ENCODE measurements at places on chromosomes 1 and 21.

DNA sequence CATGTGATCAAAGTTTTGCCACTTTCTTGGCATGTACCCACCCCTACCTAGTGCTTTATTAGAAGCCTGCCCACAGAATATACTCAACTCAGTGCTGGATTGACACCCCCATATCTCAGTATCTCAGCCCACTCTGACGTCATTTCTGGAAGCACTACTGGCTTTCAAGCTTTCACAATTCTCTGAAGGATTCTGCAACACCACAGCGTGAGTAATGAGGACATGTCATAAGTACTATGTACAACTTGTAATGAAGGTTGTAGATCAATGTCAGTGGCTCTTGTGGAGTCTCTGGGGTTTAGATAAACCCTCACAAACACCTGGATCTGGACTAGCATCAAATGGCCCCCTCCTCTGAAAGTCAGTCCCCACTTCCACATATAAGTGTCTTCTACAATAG, 57.2 kb downstream of the TNFSF4 start:
- DNase-seq: peak; percentile 18

DNA sequence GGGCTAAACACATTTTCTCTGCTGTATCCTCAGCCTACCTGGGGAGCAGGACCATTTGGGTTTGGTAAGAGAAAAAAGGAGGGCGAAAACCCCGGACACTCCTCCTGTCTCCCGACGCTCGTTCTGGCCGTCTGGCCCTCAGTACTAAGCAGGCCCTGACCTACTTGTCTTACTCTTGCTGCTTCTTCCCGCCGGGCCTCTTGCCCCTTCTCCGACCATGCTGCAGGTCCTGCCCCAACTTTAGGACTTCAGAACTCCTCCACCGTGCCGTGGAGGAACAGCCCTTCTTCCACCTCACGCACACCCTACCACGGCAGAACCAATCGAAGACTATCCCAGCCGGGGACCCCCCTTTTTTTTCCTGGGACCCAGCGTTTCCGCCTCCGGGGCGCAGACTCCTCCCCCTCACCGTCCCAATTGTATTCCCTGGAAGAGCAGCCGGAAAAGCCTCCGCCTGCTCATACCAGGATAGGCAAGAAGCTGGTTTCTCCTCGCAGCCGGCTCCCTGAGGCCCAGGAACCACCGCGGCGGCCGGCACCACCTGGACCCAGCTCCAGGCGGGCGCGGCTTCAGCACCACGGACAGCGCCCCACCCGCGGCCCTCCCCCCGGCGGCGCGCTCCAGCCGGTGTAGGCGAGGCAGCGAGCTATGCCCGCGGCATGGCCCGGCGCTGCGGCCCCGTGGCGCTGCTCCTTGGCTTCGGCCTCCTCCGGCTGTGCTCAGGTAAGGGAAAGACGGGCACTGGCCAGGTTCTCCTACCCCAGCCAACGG, at the start of gene CHRNB2:
Gene CHRNB2, plus strand, starts transcription at position 393 of the 771 bp plus-strand sequence. Its CDS starts 267 bp downstream, at position 660.
- DNase-seq: no peak

DNA sequence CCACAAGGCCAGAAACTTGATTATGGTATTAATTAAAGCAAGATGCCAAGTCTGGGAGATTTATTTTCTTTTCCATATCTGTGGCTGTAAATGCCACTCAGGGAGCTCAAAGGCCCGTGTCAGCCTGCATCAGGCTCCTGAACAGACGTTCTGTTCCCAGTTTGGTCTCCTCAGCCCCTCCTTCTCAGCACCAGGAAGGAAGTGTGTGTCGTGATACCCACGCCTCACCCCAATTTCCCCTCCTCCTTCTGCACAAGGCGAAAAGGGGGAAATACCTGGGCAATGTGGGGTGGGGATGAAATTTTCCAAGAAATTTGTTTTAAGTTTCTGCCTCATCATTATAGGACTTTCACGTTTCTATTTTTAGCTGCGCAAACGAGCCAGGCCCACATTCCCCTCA, 112.0 kb downstream of the SYF2 start:
- no peak for DNase-seq

DNA sequence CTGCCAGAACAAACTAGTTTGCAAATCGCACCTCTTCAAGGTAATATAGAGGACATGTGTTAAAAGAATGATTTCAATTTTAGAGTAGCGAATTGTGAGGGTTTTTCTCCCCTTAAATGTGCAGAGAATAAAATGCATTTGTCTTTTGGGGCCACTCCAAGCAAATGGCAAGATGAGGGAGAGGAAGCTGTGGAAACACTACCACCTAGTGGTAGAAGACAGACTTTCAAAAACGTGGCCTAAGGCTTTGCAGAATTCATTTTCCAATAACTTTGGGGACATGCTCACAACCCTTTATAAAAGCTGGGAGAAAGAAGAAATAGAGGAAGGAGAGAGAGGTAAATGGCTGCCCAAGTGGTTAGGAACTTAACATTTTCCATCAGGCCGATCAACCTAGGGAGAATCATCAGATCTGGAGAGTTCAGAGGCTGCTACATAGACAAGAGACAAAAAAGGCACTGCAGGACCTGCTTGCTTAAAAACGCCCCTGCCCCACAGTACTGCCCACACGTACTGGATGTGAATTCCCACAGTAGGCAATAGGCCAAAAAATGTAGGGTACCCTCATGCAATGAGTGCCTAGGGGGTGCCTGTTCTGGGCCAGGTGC, 15.7 kb upstream of the RCAN1 start:
- peak; percentile 36 for DNase-seq

GRCh38 chr1:210446479-210446878, 117.8 kb downstream of the HHAT start:
- no peak for DNase-seq

DNA sequence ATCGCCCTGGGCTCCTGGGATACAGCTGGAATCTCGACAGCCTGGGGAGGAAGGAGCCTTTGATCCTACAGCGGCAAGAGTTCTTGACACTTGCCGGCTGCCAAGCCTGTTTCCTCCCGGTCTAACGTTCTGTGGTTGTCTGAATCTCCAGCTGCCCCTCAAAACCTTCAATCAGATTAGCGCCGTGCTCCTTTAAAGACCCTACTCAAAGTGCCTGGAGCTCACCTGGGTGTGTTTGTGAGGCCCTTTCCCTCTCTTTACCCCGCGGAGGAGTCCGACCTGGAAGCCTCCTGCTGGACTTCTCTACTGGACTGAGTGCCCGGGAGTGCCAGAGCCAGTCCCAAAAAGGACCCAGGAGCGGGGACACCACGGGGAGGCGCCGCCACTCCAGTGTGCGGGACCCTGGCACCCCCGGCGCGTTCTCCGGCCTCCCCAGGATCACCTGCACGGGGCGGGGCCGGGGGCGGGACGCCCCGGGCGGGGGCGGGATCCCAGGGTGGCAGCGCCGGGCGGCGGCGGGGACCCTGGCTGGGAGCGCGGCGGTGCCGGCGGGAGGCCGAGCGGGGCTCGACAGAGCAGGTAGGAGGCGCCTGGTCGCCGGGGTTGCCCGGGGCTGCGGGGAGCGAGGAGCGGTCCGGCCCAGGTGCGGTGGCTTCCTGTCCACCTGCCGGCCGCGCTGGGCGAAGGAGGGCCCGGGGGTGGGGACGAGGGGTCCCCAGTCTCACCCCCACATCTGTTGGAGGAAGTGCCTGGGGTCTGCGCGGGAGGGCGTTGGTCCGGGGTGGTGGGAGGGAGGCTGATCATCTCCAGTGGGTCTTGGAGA, at the start of gene NCMAP:
Gene NCMAP, plus strand, starts transcription at position 497 of the 823 bp plus-strand sequence. CDS start 39,344 bp downstream, outside the sequence.
- DNase-seq: no peak

GRCh38 chr1:42837709-42838108, 8.7 kb upstream of the ZNF691 start:
- DNase-seq: no peak

DNA sequence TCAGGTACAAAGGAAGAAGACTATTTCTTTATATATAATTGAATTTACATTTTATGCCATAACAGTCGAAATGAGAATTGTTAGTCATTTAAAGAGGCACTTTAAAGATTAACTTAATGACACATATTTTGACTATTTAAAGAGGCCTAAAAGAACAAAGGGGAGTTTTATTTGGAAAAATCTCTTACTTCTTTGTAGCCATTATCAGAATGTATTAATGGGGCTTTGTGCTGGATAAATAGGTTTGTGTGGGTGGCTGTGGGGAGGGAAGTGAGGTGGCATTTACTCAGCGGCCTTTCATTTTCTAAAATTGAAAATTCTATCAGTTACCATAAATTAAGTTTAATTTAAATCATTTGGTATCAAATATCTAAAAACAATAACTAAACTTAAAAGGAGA, 462.2 kb upstream of the CXADR start:
- no peak for DNase-seq

- peak; percentile 29 for DNase-seq
These were observed 22.3 kb upstream of the TRAF3IP3 start for GRCh38 chr1:209733409-209734192.

DNA sequence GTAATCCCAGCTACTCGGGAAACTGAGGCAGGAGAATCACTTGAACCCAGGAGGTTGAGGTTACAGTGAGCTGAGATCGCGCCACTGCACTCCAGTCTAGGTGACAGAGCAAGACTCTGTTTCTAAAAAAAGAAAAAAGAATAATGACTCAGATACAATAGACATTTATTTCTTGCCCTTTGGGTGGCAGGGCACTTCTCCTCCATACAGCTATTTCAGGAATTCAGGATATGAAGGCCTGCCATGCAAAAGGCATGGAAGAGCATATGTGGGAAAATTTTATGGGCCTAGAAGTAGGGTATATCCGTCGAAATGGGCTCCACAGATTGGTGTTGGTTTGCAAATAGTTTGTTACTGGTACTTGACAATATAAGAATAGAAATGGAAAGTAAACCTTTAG, 20.2 kb upstream of the POGZ start:
- DNase-seq: no peak

- no peak for DNase-seq
These were observed 1605.3 kb downstream of the BRINP3 start for GRCh38 chr1:188872376-188872775.

DNA sequence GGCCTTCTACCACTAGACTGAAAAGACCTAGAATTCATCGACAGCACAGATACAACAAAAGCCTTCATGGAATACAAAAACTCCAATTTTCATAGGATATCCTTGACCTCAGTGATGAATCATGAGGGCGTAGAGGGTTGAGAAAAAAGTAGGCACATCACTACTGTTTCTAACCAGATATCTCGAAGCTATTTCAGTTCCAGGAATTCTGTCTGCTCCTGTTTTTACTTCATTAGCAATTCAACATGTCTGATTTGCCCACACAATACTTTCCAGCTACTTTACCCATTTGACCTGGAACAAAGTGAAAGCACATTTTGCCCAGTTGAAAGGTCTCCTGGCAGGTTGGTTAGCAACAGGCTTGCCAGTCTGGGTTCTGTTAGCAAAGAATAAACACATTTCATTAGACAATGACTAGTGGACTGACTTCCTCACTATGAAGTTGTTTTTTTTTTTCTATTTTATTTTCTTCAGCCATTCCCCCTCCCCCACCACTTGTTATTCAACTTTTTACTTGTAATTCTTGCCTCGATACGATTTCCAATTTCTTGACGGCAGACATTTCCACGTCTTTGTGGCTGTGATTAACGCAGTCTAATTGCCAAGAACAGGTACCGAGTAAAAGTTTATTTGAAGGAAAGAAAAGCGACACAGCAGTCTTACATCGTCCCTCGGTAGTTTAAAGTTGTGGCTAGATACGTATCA, 4.0 kb upstream of the ZBTB18 start:
- no peak for DNase-seq

DNA sequence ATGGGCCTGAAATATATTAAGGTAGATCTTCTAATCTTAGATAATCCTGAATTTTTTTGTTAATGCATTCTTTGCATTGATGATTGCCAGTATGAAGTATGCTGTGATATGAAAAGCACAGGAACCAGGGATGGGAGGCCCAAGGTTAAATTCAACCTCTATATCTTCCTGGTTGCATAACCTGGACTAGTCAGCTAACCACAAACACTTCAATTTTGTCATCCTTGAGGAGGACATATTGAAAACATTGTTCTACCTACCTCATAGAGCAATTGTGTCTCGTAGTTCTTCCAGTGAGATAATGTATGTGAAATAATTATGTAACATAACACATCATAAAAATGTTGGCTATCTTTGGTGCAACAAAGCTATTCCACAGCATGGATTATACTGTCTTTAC, 25.6 kb downstream of the PDC start:
- no peak for DNase-seq

- DNase-seq: no peak
These were observed 182.9 kb downstream of the OMA1 start for GRCh38 chr1:58363585-58363984.

DNA sequence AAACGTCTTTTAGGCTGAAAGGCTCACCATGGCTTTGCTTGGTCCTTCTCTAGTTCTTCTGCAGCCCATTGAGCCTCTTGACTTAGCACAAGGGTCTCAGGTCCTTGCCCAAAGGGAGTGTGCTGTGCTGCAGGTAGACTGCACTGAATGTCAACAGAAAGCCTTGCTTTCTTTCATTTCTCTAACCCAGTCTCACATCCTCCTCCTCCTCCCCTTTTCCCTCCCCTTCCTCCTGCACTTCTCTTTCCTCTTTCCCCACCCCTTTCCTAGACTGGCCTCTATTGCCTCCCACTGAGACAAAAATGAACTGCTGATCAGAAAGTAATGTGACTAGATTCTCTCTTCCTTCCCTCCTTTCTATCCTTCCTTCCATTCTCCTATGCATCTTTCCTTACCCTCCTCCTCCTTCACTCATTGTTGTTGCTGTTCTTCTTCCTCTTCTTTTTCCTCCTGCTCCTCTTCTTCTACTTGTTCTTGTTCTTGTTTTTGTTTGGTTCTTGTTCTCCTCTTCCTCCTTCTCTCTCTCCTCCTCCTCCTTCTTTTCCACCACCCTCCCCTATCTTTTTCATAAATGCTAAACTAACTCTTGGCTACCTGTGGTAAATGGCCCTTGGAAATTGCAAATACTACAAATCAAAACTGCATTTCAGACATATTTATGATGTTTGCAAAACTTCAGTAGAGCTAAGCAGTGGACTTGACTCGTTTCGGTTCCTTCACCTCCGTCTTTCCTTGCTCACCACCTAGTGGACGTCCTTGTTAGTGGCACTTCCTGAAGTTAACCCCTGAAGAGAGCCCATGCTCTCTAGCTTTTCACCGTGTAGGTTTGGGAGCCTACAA, at the start of gene SELL:
Gene SELL, minus strand, starts transcription at position 152 of the 840 bp plus-strand sequence. Its CDS starts 122 bp downstream, at position 30.
- DNase-seq: peak; percentile 56

DNA sequence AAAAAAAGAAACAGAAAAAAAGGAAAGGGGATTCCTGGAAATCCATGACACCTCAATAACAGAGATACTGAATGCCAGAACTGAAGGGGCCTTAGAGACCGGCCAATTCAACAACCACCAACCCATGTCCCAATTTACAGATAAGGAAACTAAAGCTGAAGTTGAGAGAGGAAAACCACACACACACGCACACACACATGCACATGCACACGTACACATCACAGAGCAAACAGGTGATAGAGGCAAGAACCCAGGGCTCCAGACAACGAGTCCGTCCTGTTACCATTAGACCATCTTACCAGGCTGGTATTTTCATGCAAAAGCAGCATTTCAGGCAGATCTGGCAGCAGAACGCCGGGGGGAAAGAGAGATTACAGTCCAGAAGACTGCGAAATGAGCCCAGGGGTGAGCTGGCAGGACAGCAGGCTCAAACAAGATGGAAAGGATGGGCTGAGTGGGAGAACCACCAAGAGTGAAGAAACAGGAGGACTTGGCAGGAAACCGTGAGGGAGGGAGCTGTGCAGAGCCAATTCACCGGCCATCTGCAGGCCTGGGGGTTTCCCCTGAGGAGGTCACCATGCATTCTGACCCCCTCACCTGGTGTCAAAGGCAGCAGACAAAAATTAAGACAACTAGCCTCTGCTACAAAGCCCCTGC, 43.5 kb downstream of the PAFAH2 start:
- DNase-seq: no peak

All from HFFc6 (cell line).